Stimulated activated CD4-positive, alpha-beta T cell treated with anti-CD3 and anti-CD28 coated beads, Interleukin-1b, Interleukin-23, amount 100 ng/mL, for 48 hours (primary cell): ENCODE measurements at places on chromosomes 2 and 18.

DNA sequence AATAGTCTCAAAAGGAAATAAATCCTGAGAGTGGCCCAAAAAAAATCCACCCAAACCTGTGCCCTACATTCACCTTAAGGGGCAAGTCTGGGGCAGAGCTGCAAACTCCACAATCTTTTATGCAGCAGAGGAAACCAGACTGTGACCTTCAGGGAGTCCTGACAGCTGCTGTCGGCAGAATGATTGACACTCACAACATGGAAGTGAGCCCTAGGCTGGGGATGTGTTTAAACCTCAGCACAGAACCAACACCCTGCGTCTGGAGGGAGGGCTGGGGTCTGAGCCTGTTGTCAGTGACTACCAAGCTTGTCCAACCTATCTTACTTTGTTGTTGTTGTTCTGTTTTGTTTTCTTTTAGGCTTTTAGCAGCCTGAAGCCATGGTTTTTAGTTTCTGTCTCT lies 39.6 kb downstream of the CRACDL start:
- no peak for DNase-seq

GRCh38 chr2:55780697-55781096 lies 87.1 kb upstream of the PNPT1 start:
- DNase-seq, result no peak

DNA sequence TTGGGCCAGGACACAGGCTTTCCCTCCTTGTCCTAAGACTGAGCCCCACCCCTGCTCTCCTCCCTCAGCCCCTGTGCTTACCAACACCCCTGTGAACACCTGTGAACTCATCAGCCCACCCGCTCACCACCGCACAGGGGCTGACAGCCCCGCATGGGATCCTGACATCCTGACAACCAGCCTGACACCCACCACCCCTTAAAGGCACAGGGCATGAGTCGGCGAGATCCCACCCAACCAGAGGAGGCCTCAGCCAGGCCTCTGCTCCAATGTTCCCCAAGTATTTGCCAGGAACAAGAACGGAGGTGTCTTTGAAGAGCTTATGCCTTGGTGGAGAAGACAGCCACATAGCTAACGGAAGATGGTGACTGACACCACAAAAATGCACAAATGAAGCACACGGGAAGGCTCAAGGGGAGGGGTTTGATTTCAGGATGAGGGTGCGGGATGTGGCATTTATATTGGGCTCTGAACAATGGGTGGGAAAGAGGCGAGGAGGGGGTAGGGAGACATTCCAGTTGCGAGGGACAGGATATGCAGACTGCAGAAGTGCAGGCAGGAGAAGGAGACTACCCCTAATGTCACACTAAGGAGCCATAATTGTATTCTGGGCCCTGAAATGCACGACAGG lies 11.0 kb downstream of the RAB11FIP5 start:
- DNase-seq, result no peak

- DNase-seq, result no peak
Observed at GRCh38 chr2:237900891-237901831, 41.7 kb downstream of the RAMP1 start.

- DNase-seq, result no peak
Observed at GRCh38 chr2:85796341-85797262, 42.8 kb downstream of the ATOH8 start.

- DNase-seq, result no peak
Observed at GRCh38 chr18:7844418-7844817, 277.3 kb downstream of the PTPRM start.

- DNase-seq, result no peak
Observed at GRCh38 chr2:62895632-62896009, 155.0 kb upstream of the OTX1 start.

DNA sequence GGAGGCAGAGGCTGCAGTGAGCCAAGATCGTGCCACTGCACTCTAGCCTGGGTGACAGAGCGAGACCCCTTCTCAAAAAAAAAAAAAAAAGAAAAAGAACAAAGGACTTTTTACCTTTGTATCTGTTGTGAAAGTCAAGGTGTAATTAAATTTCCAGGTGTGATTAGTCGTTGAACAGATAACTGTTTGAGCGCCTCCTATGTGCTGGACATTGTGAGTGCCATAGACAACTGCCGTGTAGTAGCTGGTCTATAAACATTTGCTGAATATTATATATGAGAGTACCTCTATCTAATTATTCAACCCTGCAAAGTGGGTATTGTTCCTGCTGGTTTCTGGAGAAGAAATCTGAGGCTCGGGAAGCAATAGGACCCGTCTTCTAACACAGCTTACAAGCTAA lies 71.8 kb downstream of the ASAP2 start:
- no peak for DNase-seq

DNA sequence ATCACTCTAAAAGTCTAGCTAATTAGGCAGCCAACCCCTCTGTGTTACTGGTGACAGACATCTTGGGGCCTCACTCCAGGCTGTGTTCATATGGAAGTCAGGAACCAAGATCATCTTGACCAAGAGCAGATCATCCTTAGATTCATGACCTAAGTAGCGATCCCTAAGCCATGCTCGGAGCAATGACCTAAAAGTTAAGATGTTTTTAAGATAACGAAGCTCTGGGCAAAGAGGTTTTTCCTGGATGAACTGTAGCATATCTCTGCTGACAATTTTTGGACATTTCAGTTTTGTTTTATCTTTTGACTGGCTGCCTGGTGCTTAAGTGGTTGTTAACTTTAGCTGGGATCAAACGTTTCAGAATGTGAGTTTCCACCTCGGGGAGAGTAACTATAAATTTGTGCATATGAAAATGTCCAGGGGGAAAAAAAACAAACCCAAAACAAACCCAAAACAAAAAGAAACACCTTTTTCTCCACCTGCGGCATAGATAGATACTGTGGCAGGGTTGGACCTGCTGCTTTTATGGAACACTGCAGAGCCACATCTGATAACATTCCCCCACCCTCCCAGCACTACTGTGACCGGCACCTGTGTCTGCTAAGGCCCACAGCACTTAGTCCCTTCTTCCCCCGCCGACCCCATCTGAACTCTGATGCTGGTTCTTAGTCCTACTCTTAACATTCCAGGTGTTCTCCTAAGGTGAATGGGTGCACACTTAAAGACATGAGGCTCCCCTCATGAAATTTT lies 45.5 kb downstream of the EPAS1 start:
- no peak for DNase-seq

GRCh38 chr2:161166538-161167409 lies 6.5 kb downstream of the TANK start:
- DNase-seq, result peak; percentile 79

DNA sequence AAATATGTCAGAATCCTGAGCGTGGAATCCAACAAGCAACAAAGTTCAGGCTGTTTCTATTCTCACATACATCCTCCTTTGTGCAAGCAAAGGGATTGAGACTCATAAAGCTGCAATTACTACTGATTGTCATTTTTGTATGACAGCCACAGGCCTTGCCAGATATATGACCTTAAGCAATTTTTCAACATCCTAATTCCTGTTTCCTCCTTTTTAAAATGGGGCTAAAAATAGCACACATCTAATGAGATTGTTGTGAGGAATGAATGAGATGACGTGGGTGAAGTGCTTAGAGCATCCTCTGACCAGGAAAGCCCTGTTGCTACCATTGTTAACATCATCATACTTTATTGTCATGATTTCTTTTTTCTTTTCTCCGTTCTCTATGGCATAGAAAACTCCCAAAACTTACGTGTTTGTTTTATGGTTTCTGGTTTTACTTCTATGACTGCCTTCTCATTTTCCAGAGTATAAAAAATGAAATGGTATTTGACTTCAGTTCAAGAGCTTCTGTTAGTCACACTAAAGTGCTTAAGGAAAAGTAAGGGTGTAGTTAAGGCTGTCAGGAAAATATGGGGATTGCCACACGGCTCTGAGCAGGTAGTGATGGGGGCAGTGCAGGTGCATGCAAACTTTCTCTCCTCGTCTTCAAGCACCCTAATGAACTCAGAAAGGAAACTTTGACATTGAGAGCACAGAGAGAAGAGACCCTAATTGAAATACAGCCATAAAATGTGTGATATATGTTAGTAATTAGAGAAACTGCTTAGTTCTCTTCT lies 590.6 kb upstream of the NETO1 start:
- DNase-seq, result no peak
